ENCODE measurements at places on chromosomes 5 and 9. TPM values are rescaled to one million over a fixed set of nuclear protein-coding genes. Genes with fewer than 3 reads are reported as not detected.

The CCNJL gene
- total RNA-seq: 12.9 TPM

The STK32A gene
- total RNA-seq: 0.22 TPM

The IL4 gene
- not detected for total RNA-seq

The TMEM141 gene
- 55.2 TPM for total RNA-seq

The KCNMB1 gene
- not detected for total RNA-seq

The HARS2 gene
- 38.1 TPM for total RNA-seq

The PITX1 gene
- total RNA-seq: 34.6 TPM

The MSX2 gene
- 6.4 TPM for total RNA-seq

The BTNL8 gene
- not detected for total RNA-seq

The B4GALT7 gene
- total RNA-seq: 21.4 TPM

The C1QTNF2 gene
- 0.14 TPM for total RNA-seq

The IL3 gene
- total RNA-seq: not detected

The FUT7 gene
- total RNA-seq: not detected

The SLC6A18 gene
- not detected for total RNA-seq

The STK10 gene
- 22.0 TPM for total RNA-seq

The LECT2 gene
- not detected for total RNA-seq

The FGFR4 gene
- 23.4 TPM for total RNA-seq

The SPATA31C1 gene
- not detected for total RNA-seq

The NR2F1-AS1 gene
- 3.8 TPM for total RNA-seq

The SLC34A1 gene
- total RNA-seq: not detected

The TAF11L10 gene
- not detected for total RNA-seq

The HAVCR1 gene
- 37.7 TPM for total RNA-seq

The MYMK gene
- total RNA-seq: not detected

The DEPDC1B gene
- total RNA-seq: 19.1 TPM

The CETN3 gene
- 27.1 TPM for total RNA-seq

The BTNL3 gene
- total RNA-seq: not detected

The BRINP1 gene
- total RNA-seq: 0.22 TPM

The TAS2R1 gene
- not detected for total RNA-seq

The GFI1B gene
- total RNA-seq: not detected

The OTULINL gene
- total RNA-seq: 4.9 TPM

The FYB1 gene
- 14.4 TPM for total RNA-seq

The NFIB gene
- total RNA-seq: 9.9 TPM

The TRPM6 gene
- 1.1 TPM for total RNA-seq

The DOK3 gene
- total RNA-seq: 4.7 TPM
